ENCODE measurements at places on chromosomes 5 and 9.

GRCh38 chr9:37914154-37914551, 10.2 kb upstream of the SLC25A51 start:
- no peak for DNase-seq

DNA sequence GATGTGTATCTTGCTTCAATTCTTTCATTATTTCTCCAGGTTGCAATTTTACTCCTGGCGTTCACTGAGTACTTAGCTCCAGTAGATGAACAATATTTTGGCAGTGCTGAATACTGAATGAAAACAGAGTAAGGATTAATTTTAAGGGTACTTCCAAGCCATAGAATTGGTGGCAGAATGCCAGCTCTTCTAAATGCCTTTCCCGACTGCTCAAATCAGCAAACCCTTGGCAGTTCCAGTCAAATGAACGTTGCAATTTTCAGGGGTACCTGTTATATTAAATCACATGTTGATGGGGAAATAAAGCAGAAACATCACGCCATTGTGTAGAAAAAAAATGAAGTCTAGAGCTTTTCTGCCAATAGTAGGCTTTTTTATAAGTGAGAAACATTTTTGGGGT, 282.4 kb upstream of the RPS23 start:
- DNase-seq: no peak

GRCh38 chr9:8207596-8207995, 408.0 kb upstream of the DMAC1 start:
- DNase-seq: no peak

DNA sequence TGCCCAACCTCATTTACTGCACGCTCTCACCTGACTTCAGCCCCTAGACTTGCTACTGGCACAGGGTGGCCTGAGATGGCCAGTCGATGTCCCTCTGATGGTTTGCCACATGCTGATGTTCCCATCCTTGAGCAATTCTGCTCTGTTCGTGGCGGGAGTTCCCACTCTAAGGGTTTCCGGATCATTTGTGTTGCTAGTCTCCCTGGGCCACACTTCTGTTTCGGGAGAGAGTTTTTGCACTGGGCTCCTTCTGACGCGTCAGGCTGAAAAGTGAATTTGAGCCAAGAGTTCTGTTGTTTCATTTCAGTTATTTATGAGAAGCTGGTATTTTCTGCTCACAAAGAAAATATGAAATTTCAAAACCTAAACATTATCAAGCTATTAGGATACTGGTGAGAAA, 597.7 kb downstream of the BNC2 start:
- DNase-seq: no peak

- no peak for DNase-seq
Measured at GRCh38 chr9:124621371-124622328, 114.5 kb upstream of the NR5A1 start.

- no peak for DNase-seq
Measured at GRCh38 chr9:96135076-96135752, 166.8 kb downstream of the HSD17B3 start.

DNA sequence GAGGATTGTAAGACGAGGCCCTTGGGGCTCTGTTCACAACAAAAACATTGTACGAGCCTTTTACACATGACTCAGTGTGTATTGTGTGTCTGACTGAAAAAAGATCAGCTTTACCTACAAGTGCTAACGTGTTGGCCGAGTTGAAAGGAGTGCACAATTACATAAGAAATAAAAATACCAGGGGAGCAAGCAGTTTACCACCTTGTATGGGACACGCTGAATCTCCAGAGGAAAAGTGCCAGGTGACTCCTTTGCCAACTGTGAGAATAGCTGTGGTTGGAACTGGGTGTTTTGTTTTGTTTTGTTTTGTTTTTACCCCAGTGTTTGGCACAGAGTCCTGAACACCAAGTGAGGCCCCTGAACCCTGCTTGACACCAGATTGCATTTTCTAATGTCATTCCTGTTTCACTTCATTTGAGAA, 32.8 kb upstream of the ZSWIM6 start:
- no peak for DNase-seq

GRCh38 chr5:71757590-71758543, 38.8 kb downstream of the CARTPT start:
- DNase-seq: no peak

GRCh38 chr5:167413506-167413905, 877.9 kb upstream of the WWC1 start:
- no peak for DNase-seq

- no peak for DNase-seq
Measured at GRCh38 chr9:86997156-86997555, 49.9 kb upstream of the GAS1 start.

- DNase-seq: no peak
Measured at GRCh38 chr5:142178651-142179050, 70.1 kb downstream of the NDFIP1 start.

GRCh38 chr9:78811622-78812276, 514.8 kb downstream of the PSAT1 start:
- DNase-seq: no peak

DNA sequence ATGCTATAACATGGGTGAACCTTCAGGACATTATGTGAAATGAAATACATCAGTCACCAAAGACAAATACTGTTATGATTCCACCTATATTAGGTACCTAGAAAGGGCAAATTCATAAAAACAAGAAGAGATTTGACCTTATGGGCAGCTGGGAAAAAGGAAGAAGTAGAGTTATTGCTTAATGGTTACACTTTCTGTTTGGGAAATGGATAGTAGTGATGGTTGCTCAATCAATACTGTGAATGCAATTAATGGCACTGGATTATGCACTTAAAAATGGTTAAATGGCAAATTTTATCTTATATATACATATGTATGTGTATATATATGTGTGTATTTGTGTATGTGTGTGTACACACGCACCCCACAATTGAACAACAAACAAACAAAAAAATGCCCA, 15.2 kb downstream of the FKBP15 start:
- DNase-seq: no peak

GRCh38 chr9:83132768-83133167, 69.8 kb upstream of the RASEF start:
- DNase-seq: no peak

- no peak for DNase-seq
Measured at GRCh38 chr9:26243726-26244125, 565.5 kb upstream of the TUSC1 start.

DNA sequence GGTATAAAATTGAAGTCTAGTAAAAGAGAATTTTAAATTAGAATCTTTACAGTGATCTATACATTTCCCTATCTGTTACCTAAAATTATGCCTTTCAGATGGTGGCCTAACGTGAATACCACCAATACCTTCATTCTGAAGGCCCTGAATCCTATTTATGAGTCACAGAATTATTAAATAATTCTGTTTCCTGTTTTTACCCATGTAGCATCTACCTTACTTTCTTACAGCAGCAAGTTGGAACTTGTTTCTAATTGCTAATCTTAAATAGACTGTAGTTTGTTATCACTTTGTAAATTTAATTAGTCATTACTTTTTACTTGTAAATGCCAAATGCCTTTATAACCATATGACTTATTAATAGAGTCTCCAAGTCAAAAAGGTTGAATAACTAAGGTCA, 135.0 kb downstream of the PDE4D start:
- DNase-seq: no peak

DNA sequence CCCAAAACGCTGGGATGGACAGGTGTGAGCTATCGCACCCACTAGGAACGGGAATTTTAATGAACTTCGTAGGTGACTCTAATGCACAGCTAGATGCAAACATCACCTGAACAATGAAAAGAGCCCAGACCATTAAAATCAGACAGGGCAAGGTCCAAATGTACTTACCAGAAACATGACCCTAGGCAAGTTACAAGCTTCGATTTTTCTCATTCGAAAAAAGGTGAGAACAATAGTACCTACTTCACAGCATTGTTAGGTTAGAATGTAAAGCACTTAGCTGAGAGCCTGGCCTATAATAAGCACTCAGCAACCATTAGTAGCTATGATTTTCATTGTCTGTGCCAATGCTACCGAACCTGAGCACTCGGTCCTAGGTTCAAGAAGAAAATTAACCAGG, 5.8 kb upstream of the KLHL3 start:
- DNase-seq: no peak

DNA sequence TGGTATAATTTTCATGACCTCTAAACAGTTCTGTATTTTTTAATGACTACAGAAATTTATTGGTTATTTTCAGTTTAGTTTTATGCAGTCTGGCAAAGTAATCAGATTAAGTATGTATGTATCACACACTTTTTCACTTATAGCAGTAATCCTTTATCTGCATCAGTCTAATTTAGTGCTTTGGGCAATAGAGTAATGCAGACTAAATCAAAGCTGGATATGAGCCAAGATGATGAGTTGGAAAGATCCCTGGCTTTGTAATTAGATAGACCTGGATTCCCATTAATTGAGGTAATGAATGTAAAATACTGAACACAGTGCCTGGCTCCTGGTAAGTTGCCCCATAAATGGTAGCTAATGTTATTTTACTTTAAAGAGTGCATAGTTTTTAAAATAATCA, 215.4 kb upstream of the TLX3 start:
- DNase-seq: no peak

DNA sequence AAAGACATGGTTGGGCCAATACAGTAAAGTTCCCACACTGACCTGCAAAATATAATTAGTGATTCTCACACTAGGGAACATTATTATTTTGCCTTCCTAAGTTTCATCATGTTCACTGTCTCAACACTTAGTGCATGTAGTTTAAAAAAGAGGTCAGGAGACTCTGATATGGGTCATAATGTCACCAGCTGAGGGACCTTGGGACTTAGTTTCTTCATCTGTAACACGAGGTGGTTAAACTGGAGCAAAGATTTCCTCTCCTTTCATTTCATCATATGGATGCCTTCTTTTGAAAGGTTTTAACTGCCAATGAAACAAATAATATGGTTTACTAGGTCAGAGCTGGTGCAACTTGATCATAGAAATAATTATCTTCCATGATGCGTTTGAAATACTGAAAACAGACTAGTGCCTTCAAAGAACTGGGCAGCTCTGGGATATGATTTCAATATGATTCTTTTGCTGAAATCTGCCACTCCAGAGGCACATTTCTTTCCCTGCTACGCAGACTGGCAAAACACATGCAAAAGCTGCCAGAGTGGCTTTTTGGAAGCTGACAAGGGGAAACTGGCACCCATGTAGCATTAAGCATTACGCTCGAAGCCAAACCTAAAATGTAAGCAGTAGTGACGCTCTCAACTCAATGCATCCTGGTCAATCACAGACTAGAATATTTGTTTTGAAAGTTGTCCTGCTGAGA, 20.8 kb downstream of the RETREG1 start:
- no peak for DNase-seq

- no peak for DNase-seq
Measured at GRCh38 chr5:67887748-67888161, 327.8 kb upstream of the PIK3R1 start.

DNA sequence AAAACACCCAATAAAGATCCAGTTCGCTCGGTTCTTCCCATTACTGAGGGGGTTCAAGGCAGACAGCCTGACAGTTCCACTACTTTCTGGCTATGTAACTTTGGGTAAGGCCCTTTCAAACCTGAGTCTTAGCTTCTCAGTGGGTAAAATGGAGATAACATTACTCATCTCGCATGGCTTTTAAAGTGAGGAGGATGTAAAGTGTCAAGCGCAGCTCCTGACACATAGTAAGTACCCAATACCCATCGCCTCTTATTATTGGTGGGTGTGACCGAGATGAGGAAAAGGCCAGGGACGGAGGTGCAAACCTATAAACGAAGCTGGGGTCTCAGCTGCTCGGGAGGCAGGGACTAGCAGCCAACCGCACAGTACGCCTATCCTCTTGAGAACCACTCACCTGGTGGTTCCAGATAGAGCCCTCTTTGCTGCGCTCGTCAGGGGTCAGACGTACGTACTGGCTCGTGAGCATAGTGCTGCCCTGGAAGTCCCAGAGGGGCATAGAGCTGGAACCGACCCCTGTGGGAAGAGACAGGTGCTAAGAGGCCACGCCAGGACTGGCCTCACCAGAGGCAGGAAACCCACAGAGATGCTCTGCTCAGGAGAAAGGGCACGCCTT, 584 bp downstream of the LMAN2 start:
- DNase-seq: no peak

GRCh38 chr5:61130289-61130688, 32.0 kb downstream of the SMIM15 start:
- no peak for DNase-seq

DNA sequence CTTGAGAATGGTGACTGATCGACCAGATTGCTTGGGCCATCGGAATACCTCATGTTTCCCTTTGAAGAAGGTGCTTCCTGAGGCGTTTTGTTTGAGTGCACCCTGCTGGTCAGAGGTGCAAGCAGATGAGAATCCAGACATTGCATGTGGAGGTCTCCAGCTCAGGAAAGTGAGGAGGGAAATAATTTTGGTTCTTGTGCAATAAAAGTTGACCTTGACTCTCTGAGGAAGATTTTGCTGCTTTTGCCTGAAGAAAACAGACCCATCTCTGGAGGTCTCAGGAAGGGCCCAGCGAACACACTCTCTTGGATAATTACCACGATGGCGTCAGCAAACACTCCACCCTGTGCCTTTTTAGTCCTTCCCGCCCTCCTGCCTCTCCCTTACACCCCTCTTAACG, 69.7 kb downstream of the GRAMD2B start:
- no peak for DNase-seq

GRCh38 chr5:1240496-1241260, 15.5 kb downstream of the SLC6A18 start:
- DNase-seq: no peak

- no peak for DNase-seq
Measured at GRCh38 chr5:9331372-9331771, 214.5 kb downstream of the SEMA5A start.

GRCh38 chr5:154850255-154851062, at the start of gene FAXDC2:
FAXDC2 (minus strand) TSS chr5:154850603; CDS start chr5:154838178, 12,425 bp downstream.
- no peak for DNase-seq

DNA sequence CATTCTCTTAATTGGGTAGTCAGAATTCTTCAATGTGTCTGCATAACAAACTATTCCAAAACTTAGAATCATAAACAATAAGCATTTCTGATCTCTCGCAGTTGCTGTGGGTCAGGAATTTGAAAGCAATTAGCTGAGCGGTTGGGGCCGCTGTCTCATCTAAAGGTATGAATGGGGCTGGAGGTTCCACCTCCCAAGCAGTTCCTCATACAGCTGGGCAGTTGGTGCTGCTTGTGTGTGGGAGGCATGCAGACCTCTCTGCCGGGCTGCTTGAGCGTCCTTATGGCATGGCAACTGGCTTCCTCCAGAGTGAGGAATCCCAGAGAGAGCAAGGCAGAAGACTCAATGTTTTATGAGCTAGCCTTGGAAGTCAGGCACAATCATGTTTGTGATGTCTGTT, 30.2 kb upstream of the SEMA4D start:
- DNase-seq: no peak

GRCh38 chr5:112418659-112419163, 366 bp downstream of the EPB41L4A start:
- DNase-seq: no peak

DNA sequence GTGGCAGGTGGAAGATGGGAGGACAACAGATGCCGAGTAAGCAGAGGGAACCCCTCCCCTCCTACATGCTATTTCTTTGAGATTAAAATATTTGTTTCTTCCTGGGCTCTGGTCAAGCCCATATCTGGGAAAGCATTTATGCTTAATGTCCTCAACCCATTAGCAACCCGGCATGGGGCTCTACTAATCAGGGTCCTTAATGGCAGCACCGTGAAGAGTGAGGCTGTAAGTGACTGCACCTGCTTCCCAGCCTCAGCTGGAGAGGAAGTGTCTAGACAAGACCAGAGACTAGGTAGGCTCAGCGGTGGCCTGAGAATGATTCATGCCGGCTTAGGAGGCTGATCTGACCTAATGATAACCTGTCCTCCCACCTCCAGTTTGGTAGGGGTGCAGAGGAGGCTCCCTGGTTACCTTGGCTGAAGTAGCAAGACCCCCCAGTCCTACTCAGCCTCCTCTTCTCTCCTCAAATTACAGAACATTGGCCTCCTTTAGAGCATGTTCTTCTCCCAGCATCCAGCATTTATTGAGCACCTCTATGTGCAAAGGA, 61.3 kb upstream of the HSPA9 start:
- no peak for DNase-seq

Measured in stimulated activated CD4-positive, alpha-beta T cell treated with anti-CD3 and anti-CD28 coated beads, Interleukin-1b, Interleukin-23, amount 100 ng/mL, for 1 hour (primary cell).